ENCODE measurements at places on chromosomes 2 and 18.
A peak's percentile ranks its signal among the peaks of the same experiment; 100 is the strongest.

DNA sequence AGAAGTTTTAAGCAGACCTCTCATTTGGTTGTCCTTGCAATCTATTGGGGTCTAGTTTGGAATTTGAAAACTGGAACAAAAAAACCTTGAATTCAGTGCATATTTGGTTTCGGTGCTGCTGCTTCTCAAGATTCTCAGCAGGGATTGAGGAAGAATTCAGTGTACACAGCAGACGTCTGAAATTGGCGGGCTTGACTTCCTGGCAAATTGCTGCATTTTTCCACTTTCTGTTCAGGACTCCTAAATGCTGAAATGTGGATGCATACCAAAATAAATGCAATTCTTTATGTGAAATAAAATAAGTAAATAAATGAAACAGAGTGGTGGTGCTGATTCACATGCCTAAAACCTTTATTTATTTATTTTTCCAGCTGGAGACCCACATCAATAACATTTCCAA, 332.4 kb upstream of the KYNU start:
- DNase-seq = peak; percentile 90

DNA sequence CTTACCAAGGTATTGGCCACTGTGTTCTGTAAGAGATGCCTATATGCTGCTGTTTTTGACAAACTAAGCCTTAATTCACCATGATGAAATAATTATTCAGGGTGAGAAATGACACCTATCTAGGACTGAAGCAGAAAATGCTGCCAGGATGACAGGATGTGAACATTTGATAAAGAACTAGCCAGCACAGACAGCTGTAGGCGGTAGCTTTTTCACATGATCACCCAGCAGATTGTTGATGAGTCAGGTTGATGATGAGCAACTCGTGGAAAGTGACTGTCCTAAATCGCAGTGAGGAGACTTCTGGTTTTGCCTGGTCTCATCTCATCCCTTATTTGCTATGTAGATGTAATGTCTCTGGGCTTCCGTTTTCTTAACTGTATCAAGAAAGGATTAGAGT, 144.1 kb downstream of the PRPF40A start:
- DNase-seq = peak; percentile 69

GRCh38 chr2:232750135-232750671, 26.2 kb downstream of the KCNJ13 start:
- no peak for DNase-seq

- DNase-seq = no peak
These were observed 28.2 kb upstream of the SEMA4C start for GRCh38 chr2:96898135-96898505.

- DNase-seq = peak; percentile 95
These were observed 40.6 kb downstream of the MOB4 start for GRCh38 chr2:197556456-197556855.

DNA sequence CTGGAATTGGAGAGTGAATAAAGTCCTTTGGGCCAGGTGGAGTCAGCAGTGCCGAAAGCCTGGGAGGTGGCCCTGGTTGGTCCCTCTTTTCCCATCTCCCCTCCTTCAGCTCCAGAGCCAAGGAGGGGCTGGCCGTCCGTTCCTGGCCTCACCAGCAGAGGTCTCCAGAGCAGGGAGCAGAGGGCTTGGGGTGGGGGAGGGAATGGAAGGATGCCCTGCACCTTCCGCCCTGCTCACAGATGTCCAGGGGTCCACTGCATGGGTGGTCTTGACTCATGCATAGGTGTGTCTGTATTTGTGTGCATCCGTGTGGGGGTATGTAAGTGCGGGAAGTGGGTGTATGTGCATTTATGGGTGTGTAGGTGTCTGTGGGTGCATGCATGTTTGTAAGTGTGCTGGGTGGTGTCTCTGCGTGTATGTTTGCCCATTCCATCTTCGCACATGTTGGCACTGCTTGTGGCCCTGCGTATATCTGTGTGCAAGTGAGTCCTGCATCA, 201.8 kb downstream of the ZFP36L2 start:
- peak; percentile 79 for DNase-seq
